WTC11 (cell line): ENCODE measurements at places on chromosomes 7 and 10.
A peak's percentile ranks its signal among the peaks of the same experiment; 100 is the strongest.

GRCh38 chr7:40604601-40605438 is 470.0 kb downstream of the SUGCT start:
- DNase-seq: peak; percentile 74

DNA sequence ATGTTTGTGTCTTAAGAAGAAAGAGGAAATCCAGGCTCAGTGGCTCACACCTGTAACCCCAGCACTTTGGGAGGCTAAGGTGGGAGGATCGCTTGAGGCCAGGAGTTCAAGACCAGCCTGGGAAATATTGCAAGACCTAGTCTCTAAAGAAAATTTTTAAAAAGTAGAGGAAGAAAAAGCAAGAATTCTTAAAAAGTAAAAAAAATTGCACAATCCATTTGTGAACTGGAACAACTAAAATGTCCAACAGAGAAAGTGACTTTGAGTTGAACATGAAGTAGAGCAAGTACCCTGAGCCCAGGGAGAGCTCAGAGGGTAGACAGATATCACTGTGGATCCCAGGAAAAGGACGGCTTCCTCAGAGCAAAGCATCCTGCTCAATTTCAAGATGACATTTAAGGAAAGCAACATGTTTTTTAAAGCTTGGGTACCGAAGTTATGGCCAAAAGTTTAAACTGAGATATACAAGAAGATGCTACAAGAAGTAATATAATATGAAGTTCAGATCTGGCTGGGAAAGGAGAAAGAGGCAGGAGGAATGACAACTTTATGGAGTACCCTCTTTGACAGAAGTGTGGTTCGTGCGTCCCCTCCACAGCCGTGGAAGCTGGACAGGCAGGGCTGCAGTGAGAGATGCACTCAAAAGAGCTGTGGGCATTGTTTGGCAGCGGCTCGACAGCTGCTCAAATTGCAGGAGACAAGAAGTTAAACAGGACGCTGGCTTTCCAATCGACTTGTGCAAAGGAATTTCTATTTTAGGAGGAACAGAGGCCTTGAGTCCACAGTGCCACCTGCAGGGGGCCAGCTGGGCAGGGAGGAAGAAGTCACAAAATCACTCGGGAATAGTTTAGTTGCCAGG is 201.3 kb downstream of the JCAD start:
- peak; percentile 49 for DNase-seq

- no peak for DNase-seq
These were observed 975.2 kb upstream of the AUTS2 start for GRCh38 chr7:68623030-68623429.

DNA sequence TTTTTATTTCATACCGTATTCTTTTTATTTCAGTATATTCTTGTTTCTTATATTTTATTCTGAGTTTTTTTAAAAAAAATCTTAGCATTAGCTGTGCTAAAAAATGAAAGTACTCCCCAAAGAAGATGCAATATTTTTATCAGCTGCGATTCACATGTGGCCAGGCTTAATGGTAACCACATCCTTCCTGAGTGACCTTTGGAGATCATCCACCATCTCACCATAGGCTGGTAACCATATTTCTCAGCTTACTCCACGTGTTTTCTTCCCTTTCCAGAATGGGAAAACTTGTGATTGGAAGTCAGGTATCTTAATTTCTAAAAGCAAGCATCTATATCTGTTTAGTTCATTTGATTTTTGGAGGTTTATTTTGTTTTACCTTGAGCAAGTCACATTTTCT is 18.8 kb upstream of the LIPM start:
- DNase-seq: no peak

DNA sequence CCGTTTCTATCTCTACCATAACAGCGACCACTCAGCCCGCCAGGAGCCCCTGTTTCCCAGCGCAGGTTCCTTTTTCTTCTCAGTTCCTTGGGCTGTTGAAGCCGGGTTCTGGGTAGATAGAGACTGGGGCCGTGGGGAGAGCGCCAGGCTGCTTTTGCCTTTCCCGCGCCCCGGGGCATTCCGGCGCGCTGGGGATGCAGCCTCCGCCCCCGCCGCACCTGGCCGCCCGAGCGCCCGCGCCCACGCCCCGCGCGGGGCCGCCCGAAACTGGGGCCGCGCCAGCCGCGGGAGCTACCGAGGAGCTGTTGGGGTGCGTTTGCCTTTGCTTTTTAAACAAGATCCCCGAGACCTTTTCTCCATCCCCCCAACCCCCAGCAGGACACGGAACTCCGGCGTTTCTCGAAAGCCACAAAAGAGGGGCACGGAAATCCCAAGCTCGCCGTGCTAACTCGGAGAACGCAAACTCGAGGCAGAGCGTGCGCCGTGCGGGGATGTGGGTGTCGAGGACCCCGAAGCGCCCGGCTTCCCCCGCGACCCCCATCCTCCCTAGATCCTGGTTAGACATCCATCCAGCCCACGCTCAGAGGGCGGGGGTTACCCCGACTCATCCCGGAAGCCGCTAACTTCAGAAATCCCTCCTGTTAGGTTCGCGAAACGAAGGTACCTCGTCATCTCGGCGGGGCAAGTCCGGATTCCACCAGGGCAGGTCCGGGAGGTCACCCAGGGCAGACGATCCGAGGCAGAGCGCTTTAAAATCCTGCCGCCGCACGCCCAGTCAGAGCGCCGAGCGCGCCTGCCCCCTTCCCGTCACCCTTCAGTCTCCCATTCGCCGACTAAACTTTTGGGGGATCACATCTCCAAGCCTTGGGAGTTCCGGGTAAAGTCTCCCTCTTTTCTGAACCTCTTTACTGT is 1.0 kb downstream of the GRM8 start:
- DNase-seq: peak; percentile 36

DNA sequence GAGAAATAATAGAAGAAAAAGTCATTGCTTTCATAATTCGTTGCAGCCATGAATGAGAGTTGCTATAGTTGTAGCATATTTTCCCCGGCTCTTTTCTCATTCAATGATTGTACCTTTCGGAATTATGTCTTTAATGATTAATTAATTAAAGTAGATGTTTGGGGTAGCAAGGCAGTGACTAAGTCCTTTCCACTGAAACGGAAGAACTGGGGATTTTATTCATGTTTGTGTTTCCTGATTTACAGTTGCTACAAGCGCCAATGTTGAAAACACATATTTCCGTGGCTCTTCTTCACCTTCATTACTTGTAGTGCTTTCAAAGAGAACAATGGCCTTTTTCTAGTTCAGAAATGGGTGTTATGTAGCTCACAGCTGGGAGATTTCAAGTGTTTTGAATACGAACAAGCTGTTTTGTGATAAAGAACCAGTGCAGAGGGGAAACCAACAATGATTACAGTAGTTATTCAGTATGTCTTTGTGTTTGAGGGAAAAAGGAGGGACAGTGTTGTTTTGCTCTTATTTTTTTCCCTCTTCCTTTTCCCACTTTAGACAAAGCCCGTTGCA is 153.5 kb downstream of the NSUN6 start:
- DNase-seq: no peak

DNA sequence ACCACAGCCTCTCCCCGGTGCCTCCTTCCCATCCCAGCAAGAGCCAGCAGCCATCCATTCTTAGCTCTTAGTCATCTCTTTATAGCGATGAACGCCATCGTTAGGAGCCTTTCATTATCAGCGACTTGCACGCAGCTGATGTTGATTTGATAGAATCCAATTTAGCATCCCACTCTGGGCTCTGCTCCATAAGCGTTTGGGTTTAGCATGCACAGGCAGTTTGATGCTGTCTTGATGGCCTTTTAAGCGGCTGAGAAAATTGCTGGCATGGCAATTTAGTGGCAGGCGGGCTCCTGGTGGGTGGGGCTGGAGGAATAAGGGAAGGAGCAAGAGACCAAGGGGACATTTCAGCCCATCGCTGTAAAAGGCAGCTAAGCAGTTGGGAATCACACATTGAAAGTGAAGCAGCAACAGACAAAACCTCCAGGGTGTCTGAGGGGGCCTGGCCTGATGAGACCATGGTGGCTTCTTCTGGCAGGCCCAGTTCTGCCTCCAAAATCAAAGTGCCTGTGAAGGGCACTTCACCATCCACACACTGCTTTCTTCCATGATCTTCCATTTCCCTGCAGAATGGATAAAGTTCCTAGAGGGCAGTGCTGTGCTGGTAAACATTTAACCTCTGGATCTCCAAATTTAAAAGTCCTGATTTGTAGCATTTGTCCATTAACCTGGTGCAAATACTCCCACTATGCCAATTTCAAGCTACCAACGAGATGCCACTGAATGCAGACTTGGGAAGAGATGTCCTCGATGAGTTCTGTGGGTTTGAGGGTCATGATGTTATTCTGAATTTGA is 107.8 kb upstream of the PLXNA4 start:
- DNase-seq: no peak

DNA sequence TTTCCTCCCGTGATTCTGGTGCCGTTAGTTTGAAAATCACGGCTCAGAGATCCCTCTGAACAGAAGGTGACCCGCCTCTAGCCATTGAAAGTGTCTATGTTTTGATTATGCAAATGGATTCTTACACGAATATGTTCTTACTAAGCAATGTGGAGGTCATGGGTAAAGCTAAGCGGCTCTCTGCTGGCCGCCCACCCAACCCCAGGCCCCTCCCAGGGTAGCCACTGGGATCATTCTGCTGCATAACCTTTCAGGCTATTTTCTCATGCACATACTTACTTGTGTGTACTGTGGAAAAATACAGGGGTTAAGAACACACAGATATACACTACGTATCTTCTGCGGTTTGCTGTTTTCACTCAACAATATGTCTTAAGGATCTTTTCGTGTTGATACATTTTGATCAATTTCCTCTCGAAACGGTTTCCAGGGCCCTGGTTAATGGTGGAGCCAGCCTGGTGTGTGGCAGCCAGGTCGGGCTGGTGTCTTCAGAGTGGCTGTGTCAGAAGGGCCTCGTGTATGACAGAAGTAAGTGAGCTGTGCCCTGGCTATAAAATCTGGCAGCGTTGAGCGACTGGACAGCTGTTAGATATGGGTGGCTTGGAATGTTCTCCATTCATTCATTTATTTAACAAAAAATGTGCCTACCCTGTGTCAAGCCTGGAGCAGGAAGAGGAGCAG is 29.9 kb downstream of the ZNF783 start:
- no peak for DNase-seq
